Stimulated activated CD4-positive, alpha-beta T cell treated with anti-CD3 and anti-CD28 coated beads, Interleukin-2, amount 100 ng/mL, for 48 hours (primary cell): ENCODE measurements at places on chromosomes 3 and 15.

- DNase-seq = no peak
Observed at GRCh38 chr3:173770011-173770410, 372.5 kb downstream of the NLGN1 start.

GRCh38 chr3:196412704-196413103, 19.5 kb downstream of the UBXN7 start:
- DNase-seq = no peak

DNA sequence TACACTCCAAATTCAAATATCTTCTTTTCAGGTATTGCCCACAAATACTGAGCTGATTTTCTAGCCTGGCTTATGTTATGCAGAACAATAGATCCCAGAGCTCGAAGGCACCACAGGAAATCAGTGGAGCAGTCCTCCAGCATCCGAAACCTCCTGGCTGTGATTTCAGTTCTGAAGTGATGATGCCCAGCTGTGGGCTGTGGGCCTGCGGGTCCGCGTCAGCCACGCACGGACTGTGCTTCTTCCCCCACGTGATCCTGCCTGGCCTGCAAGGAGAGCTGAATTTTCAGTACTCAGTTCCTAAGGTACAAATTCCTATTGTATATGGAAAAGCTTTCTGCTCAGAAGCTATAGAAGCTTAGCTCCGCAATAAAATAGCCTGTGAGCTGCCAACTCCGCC, 96.2 kb downstream of the OCA2 start:
- DNase-seq = no peak

DNA sequence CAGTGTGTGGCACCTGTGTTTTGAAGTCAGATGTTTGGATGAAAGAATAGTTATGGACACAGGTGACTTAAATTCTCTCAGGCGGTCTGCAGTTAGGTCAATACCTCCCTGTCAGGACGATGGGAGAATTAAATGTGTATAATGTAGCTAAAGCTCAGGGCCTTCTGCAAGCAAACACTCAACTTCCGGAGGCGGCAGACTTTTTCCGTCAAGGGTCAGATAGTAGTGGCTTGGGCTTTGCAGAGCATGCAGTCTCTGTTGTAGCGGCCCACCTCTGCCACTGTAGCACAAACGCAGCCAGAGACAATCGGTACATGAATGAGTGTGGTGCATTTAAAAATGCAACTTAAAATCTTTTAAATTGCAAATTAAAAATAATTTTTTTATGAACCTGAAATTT, 47.4 kb downstream of the CMTM8 start:
- DNase-seq = no peak

DNA sequence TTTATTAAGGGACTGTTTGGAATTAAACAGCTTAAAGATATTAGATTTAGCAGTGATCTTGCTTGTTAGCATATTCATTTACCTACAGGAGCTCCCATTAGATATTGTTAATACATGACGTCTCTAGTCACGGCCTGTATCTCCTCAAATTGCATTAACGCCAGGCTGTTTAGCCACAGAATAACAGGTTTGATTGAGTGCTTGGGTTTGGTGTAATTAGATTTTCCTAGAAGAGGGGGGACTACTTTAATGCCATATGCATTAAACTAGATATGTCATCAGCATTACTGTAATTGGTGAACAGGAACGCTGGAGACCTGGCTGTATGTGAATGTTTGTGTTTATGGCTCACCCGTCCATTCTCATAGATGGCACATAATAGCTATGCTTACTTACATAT, 841.4 kb upstream of the NR2F2 start:
- no peak for DNase-seq

DNA sequence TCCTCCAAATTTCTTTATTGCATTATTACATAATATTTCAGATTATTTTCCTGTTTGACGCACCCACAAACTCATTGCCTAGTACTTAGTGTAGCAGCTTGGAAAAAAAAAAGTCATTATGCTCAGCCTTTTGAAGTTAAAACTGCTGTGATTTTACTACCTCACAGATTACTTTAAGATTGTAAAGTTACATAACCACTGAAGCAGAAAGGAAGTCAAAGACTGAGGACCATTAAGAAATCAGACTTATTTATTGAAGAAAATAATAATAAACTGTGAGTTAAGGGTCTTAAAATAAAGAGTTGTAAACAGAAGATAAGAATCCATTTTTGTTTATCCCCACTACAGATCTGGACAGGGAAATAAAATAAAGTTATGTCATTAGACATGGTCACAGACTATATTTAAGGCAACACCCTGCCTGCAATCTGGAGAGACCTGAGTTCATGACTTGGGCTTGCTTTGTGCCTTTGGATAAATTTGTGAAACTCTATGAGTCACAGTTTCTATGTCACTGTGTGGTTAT, 212.1 kb upstream of the ROBO2 start:
- no peak for DNase-seq

DNA sequence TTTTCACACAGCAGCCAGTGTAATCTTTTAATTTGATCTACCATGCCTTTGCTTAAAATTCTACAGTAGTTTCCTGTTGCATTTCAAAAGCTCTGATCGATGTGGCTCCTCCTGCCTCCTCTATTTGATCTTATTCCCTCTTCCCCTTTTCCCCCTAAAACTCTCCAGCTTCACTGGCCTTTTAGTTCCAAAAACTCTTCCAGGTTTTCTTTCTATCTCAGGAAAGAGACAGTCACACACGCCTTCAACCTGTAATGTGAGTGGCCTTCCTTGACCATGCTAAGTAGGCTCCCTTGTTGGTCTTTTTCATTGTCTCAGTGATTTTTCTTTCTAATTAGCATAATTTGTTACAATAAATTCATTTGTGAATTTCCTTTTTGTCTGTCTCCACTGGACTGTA, 985 bp downstream of the TEX9 start:
- DNase-seq = no peak

DNA sequence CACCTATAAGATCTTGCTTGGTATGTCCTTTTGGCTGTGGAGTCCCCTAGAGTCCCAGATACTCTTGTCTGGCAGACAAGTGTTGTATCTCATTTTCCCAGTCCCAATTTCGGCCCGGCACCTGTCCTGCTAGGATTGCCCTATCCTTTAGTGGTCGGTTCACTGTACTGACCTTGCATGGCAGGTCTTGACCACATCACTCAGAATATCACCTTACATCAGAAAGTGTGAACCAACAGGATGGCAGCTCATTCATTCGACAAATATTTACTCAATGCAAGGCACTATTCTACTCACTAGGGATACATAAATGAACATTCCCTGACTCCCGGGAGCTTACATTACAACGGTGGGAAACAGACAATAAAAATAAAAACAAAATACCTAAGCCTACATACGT, 5.7 kb upstream of the CCDC80 start:
- no peak for DNase-seq

DNA sequence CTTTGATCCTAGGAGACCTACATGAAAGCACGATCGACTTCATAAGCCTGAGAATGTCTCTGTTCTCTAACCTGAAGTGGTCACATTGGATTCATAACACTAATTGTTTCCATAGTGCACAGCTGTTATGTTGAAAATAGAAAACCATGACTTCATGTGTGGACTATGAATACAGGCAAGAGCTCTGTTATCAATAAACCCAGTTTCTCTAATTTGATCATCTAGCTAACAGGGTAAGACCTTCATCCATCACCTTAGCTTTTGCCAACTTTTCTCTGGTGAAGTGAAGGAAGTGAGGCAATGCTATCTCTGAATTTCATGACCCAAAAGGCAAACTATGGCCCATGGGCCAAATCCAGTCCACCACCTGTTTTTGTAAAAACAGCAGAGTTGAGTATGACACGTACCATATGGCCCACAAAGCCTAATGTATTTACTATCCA, 27.2 kb downstream of the ABI3BP start:
- no peak for DNase-seq

GRCh38 chr3:129070086-129070885, 9.7 kb downstream of the GP9 start:
- DNase-seq = no peak

DNA sequence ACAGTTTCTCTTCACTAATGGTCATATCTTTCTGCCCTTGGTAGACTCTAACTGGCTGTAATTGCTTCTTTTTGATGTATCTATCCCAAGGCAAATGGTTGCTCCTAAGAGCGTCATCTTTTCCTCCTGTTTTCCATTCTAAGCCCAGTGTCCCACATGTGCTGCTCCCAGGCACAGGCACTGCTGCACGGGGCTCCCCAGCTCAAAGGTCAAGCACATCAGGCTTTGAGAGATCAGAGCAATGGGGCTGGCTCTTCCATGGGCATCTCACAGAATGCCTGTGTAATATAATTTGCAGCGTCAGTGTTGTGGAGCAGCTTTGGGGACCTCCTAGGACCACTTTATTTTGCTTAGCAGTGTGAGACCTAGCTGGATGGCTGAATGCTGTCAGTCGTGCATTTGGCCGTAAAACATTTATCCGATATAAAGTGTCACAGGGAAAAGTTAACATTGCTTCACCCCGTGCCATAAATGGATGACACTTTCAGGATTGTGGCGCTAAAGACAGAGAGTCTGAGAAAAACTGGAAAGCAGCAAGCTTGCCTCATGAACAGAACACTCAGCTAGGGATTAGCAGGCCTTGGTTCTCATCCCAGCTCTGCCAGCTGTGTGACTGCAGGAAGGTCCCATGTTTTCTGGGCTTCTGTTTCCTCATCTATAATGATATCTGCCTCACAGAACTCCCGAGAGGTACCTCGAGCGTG, 277.5 kb upstream of the TBL1XR1 start:
- no peak for DNase-seq

DNA sequence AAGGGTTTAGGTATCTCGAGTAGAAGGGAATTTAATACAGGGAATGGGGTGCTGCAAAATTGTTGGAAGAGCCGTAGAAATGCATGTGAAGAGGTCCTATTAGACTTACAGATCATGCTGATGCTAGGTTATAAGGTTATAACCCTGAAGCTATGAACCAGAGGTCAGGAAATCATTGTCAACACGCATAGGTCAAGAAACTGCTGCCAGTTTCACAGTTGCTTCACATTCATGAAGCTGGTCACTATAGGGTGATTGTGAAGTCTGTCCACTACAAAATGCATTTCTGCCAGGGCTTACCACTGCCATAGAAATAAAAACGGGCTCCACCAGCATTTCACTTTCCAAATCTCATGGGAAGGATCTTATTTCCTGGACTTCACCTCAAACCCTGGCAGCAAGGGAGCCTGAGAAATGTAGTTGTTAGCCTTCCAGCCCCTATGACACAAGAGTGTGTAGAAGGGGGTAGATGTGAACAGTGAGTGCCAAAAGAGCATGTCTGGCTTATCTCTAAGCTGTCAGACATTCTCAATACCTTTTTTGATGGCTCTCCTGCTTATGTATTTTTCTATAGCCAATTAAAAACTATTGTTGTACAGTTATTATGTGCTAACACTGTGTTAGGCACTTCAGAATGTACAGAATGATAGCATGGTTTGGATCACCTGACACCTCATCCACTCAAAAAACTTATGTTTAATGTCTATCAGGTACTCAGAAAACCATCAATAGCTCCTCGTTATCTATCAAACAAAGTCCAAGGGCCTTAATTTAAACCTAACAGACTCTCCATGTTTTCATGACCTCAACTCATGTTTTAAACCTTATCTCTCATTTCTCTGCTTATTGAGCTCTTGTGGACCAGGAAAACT, 148.3 kb upstream of the TSC22D2 start:
- DNase-seq = no peak

DNA sequence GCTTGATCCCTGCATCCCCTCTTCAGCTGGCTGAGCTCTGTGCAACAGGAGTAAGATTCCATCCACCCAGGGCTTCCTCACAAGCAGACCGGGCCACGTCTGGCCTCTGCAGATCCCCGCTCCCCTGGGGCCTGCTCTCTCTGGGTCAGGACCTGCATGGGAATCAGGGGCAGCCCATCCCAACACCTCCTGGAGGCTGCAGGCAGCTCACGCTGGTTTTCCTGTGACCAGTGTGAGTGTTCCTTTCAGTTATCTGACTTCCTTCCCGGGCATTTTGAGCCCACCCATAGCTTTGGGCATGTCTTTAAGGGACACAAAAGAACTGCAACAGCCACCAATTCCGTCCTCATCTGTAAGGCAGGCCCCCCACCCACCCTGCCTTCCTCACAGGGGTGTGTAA, 16.3 kb downstream of the NUP210 start:
- DNase-seq = no peak

DNA sequence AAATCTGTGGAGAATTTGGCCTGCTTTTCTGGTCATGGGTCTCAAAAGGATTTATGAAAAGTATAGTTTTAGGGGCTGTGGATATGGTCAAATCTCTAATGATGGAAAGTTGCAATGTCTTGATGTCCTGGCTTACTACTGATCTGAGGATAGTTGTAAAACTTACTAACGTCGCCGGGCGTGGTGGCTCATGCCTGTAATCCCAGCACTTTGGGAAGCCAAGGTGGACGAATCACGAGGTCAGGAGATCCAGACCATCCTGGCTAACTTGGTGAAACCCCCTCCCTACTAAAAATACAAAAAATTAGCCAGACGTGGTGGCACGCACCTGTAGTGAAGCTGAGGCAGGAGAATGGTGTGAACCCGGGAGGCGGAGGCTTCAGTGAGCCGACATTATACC, 19.6 kb downstream of the TRIM71 start:
- no peak for DNase-seq

DNA sequence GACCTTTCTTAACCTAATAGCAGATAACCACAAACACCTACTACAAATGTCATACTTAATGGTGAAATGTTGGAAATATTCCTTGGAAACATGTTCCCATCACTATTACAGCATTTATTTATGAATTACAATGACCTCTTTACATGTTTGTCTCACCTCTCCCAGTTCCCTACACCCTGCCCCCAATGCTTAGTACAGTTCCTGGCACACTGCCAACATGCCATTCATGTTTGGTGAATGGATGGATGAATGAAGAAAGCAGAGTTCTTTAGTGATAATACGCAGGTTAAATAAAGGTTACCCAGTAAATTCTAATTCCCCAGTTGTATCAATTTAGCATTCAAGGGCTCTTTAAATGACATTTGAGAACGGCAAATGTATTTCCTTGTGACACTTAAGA, 259.9 kb upstream of the ATP11B start:
- no peak for DNase-seq

DNA sequence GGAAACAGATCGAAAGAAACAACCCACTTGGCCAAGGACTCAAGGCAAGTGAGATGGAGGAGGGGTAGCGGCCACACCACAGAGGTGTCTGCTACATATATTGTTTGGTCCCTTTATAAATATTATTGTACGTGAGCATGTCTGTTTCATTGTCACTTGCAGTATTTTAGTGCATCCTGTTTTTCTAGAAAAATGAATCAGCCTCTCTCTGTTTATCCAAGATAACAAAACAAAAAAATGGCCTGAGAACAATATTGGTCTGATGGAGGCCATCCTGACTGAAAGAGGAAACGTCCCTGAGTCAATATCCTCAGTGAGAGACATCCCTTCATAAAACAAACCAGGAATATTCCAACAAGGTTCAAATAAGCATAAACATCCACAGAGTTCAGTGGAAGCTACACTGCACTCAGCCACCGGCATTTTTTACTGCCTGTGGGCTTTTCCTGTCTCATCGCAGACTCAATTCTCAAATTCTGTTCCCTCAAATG, 42.0 kb downstream of the WWTR1 start:
- DNase-seq = no peak

- no peak for DNase-seq
Observed at GRCh38 chr15:68782589-68783161, 38.0 kb downstream of the ANP32A start.

- DNase-seq = no peak
Observed at GRCh38 chr15:44394562-44394961, 32.9 kb upstream of the CTDSPL2 start.
